Activated B cell treated with CpG ODN at 0.5 μM for 24 hours (primary cell): ENCODE measurements at places on chromosomes 13 and 19. TPM values are rescaled to one million over a fixed set of nuclear protein-coding genes. Genes with fewer than 3 reads are reported as not detected.
A peak's percentile ranks its signal among the peaks of the same experiment; 100 is the strongest.

- no peaks in the 10 kb centered on the region for H3K4me1 ChIP-seq
- no peak overlapping the region for H3K27ac ChIP-seq
- H3K36me3 ChIP-seq = peaks cover 62% of the 10 kb centered on the region
- no peak for DNase-seq
- H3K4me3 ChIP-seq = no peak overlapping the region
Observed at GRCh38 chr19:37763488-37763887, 15.9 kb downstream of the ZNF573 start.

CDX2 gene
- total RNA-seq = not detected in 2 replicates

- no peak overlapping the region for H3K27ac ChIP-seq
- H3K36me3 ChIP-seq = peaks cover 3% of the 10 kb centered on the region
- peaks cover 5% of the 10 kb centered on the region for H3K4me1 ChIP-seq
- H3K4me3 ChIP-seq = no peak overlapping the region
- DNase-seq = no peak
- H3K27me3 ChIP-seq = no peaks in the 10 kb centered on the region
Observed at GRCh38 chr19:33419788-33420130, 46.2 kb downstream of the CEBPG start.

DNA sequence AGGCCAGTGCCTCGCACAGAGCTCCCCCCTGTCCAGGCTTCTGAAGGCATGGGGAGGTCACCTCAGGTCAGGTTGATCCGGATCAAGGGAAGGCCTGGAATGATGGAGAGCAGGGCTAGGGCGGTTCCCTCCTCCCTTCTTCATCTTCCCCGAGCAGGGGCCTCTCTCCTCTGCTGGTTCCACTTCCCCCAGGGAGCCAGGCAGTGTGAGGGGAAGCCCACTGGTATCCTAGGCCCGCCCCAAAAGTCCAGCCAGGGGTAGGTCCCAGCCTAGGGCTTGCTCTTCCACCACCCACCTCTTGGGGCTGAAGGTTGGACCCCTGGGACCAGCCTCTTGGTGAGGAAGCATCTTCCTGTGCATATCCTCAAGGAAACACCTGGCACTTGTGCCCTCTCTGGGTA is 16.4 kb upstream of the PRR19 start:
- H3K27ac ChIP-seq = peak overlapping the region; percentile 83
- peaks cover 44% of the 10 kb centered on the region for H3K4me1 ChIP-seq
- H3K4me3 ChIP-seq = peak overlapping the region; percentile 93
